ENCODE measurements at places on chromosomes 3 and 15.

- no peak for DNase-seq
Measured at GRCh38 chr15:62962101-62962995, 80.2 kb upstream of the TPM1 start.

DNA sequence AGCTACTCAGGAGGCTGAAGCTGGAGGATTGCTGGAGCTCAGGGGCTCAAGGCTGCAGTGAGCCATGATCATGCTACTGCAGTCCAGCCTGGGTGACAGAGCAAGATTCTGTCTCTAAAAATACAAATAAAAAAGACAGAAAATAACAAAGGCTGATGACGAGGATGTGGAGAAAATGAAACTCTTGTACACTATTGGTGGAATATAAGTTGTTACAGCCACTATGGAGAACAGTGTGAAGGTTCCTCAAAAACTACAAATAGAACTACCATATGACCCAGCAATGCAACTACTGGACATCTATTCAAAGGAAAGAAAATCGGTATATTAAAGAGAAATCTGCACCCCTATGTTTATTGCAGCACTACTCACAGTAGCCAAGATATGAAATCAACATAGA lies 526.7 kb upstream of the NAALADL2 start:
- DNase-seq = no peak

DNA sequence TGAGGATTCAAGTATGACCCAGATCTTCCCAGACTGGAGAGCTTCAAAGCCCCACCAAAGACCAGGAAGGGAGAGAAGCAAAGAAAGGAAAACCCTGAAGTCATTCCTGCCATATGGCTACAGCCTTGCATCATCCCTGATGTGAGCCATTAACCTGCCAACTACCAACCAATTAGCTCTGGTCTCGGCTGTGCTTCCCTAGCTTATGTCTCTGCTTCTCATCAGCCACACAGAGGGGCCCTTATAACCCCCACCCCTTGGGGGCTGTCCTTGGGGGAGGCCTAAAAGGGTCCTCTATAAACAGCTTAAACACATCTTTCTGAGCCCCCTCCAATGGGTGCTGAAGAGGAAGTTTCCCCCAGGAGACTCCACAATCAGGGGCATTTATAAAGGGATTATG lies 52.8 kb downstream of the NOX5 start:
- DNase-seq = no peak

- no peak for DNase-seq
Measured at GRCh38 chr3:78986416-78987101, 781.2 kb downstream of the ROBO1 start.

DNA sequence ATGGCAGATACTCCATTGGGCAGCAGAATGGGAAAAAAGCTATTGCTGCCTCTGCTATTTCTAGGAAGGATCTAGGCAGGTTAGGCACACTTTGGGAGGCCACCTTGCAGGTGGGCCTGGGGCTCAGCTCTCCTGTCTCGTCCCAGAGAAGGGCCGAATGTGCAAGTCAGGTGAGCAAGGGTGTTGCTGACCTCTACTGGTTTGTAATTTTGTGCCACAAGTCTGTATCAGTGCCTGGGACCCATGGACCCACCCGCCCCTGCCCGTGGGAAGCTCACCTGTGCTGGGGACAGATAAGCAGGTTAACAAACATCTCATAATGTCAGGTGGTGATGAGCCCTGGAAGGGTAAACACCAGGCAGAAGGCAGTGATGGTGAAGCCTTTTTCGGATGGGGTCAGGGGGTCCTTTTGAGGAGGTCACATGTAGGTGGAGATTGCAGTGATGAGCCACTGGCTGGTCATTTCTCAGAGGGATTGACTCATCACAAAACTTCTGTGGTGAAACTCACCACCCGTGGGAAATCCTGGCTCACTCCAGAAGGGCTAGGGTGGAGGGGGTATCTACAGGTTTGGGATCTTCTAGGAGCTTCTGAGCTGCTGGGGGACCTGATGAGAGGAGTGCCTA lies 161.3 kb downstream of the KLF13 start:
- DNase-seq = no peak

GRCh38 chr3:42502429-42503250 lies at the start of gene VIPR1:
VIPR1 (plus strand) TSS chr3:42502643; CDS start chr3:42502736, 93 bp downstream.
- peak; percentile 95 for DNase-seq

DNA sequence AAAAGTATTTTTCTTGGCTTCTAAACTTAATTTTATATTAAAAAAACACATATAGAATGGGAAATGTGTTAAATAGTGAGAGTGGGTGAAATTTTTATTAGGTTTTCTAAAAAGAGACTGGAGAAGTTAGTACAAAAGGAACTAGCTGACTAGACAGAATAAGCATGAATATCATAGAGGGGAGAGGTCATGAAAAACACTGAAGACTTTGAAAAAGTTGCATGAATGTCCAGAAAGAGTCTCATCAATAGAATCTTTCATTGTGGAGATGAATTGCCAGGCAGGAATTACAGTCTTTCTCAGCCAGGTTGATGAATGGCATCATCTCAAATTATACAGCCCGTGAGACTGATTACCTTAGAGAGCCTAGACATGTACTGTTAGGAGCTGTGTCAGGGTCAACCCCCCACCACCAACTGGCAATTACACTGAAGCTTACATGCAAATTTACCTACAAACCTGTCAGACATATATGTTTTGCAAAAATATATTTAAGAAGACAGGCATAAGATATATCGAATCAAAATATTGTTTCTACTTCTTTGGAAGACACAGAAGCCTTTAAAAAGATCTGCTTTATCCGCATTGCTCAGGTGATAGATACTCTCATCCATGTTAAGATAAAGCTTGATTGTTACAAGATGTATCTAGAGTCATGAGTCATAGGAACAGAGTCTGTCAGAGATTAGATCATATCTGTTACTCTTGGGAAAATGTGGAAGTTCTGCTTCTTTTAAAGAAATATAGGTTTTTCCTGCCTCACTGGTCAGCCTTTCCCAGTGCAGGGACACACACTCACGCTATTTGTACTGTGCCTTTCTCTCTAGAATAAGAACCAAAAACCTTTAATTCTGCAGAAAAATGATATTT lies 34.8 kb upstream of the PFN2 start:
- DNase-seq = no peak

DNA sequence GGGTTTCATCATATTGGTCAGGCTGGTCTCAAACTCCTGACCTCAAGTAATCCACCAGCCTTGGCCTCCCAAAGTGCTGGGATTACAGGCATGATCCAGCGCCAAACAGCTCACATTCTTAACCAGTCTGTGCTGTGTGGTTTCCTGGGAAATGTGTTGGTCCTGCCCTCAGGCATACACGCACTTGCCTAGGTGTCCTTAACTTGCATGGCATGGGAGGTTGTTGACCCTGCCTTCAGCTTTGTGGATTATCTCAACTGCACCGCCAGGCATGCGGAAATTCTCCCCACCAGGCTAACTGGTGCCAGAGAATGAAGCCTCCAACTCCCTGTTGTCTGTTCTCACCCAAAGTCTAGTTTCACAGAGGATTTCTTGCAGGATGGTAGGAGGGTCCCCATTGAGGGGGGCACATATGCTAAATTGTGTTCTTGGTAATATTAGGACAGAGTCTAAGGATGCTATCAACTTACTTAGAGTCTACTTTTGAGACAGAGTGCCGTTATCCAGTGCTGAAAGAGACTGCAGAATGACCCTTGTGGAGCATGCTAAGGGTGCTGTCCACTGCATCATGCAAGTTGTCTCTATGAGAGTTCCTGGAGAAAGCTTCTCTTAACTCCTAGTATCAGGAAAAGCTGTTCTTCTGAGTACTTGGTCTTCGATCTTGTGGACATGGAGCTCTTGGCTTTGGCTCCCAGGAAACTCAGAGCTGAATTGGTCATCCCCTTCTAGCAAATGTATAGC lies 61.6 kb upstream of the EIF1B start:
- no peak for DNase-seq

- DNase-seq = no peak
Measured at GRCh38 chr15:22903961-22904534, 65.6 kb downstream of the NIPA2 start.

- no peak for DNase-seq
Measured at GRCh38 chr3:53850895-53851294, 4.5 kb downstream of the IL17RB start.

DNA sequence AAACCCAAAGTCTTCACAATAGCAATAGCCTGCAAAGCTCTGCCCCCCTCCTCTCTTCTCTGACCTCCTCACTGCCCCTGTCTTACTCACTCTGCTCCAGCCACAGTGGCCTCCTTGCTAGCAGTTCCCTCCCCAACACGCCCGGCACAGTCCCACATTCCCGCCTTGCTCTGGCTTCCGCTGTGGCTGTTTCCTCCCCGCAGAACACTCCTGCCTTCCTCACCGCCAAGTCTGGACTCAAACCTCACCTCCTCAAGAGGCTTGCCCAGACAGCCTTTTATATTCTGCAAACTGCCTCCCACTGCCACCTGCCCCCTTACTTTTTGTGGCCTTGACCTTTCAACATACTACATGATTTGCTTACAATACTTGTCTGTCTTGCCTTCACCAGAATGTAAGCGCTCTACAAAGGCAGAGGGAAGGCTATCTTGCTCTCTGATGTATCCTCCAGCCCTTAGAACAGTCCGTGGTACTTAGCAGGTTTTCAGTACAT lies 406 bp upstream of the MPI start:
- peak; percentile 74 for DNase-seq

- DNase-seq = no peak
Measured at GRCh38 chr3:29494305-29495036, 213.6 kb downstream of the RBMS3 start.

DNA sequence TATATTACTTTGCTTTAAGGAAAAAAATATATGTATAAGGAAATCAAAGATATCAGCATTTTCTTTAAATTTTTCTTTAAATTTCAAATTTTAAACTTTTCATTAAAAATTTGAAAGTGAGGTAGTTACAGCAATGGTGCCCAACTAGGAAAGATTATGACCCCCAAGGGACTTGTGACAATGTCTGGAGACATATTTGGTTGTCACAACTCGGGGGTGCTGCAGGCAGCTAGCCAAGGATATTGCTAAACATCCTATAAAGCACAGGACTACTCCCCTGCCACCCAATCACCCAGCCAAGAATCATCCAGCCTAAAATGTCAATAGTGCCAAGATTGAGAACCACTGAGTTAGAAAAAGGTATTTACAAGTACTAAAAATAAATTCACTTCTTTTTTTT lies 57.3 kb downstream of the SLC4A7 start:
- no peak for DNase-seq

DNA sequence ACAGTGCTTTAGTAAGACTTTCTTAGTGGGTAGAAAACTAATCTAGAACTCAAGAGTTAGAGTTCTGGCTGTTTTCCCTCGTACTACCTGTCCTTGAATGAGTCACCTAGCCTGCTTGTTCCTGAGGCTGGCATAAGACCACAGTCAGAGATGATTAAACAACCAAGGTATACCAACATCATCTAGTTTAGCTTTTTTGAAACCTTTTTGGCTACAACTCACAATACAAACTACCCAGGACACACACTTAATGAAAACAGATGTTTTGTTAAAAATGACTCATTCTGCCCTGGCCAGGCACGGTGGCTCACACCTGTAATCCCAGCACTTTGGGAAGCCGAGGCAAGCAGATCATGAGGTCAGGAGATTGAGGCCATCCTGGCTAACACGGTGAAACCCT lies 4.6 kb downstream of the MCCC1 start:
- no peak for DNase-seq

GRCh38 chr3:157249606-157250005 lies 89.7 kb upstream of the CCNL1 start:
- no peak for DNase-seq

- no peak for DNase-seq
Measured at GRCh38 chr15:43977072-43977884, 150.5 kb downstream of the WDR76 start.

DNA sequence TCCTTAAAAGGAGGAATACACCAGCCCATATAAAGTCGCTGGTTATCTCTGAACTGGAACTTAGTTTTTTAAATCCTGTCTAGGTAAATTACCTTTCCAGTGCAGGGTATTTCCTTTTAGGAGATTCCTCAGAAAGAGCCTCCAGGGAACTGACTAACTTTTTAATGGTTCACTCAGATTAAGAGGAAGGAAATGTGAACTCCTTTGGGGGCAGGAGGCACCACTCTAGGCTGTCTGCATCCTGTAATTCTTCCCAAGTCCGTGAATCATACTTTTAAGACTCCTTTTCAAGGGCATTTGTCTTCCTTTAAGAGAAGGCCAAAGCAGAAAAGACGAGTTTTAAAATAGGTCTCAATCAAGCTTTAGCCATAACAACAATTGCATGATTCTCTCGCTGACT lies 871.2 kb upstream of the NR2F2 start:
- no peak for DNase-seq

DNA sequence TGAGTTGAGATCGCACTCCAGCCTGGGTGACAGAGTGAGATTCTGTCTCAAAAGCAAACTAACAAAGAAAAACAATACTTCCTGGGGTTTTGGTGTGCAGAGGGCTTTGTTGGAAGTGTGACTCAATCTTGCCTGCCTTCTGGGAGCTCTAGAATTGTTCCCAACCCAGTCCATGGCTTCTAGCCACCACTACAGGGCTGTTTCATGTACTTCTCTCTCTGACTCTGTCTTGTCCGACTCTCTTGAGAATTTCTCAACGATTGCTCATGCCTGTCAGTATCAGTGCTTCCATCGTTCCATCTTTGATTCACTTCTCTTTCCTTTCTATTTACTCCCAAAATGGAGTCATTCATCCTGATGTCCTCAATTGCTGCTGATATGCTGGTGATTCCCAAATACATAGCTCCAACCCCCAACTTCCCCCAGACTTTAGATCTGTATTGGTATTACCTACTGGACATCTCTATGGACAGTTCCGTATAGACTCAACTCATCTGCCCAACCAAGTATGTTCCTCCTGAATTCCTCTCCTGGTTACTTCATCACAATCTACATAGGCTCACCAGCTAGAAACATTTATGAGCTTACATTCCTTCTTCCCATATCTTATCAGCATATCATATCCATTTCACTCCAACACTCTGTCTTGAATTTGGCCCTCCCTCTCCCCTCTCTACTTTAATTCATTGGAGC lies 1.8 kb upstream of the AP2M1 start:
- DNase-seq = no peak

DNA sequence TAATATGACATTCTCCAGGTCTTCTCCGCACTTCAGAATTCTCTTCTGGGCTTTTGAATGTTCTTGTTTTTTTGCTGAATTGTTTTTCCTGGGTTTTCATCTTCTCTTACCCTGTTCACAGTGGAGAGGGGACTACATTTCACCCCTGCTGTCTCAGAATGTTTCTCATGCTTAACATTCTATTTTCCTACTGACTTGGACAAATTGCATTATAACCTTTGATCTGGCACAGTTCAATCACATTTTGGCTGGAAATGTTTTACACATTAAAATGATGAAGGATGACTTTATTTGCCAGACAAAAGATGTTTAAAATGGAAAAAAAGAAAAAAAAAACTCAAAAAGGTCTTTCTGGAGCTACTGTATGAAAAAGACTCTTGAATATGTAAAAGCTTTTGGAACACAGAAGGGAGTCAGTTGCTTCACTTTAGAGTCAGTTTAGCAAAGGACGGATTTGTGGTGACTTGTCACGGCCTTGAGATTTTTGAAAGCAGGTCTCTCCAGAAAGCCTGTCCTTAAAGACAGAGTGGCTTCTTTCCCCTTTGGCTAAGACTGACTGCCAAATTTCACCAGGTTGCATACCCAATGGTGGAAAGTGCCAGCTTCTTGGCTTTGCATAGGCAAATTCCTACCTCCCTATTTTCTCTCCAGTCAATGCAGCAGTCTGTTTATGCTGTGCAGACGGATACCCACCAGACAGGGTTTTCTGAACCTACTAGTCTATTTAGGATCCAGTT lies 401.0 kb upstream of the TBL1XR1 start:
- no peak for DNase-seq

GRCh38 chr3:126034481-126035361 lies 49.2 kb downstream of the SLC41A3 start:
- no peak for DNase-seq
